ENCODE measurements at places on chromosomes 11 and 22. TPM values are rescaled to one million over a fixed set of nuclear protein-coding genes. Genes with fewer than 3 reads are reported as not detected.

The JAML gene
- 0.58 TPM for total RNA-seq

The TNNT3 gene
- total RNA-seq, result 2.5 TPM

The OR52D1 gene
- total RNA-seq, result not detected

The OR51B4 gene
- not detected for total RNA-seq

The PHETA2 gene
- total RNA-seq, result 21.0 TPM

The PIWIL4 gene
- 8.5 TPM for total RNA-seq

The AGBL2 gene
- total RNA-seq, result 1.2 TPM

The LRRC32 gene
- total RNA-seq, result 37.6 TPM

DNA sequence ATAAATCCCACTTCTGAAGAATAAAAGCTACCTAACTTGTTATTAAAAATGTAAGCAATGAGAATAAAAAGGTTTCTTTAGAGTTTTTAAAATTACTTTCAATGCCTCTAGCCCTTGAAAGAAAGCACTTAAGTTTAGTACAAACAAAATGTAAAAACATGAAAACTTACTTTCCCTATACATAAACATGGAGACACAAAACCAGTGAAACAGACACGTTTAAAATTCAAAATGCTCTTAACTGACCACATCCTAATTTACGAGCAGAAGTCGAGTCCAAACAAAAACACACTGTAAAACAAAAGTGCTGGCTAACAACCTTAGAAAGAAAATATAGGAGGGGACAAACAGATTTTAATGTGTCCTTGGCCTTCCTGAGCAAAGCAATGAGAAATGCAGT, 36.6 kb downstream of the TCF20 start:
- ATAC-seq, result no peak

GRCh38 chr11:114605370-114605769, 9.8 kb upstream of the NXPE4 start:
- ATAC-seq, result no peak

DNA sequence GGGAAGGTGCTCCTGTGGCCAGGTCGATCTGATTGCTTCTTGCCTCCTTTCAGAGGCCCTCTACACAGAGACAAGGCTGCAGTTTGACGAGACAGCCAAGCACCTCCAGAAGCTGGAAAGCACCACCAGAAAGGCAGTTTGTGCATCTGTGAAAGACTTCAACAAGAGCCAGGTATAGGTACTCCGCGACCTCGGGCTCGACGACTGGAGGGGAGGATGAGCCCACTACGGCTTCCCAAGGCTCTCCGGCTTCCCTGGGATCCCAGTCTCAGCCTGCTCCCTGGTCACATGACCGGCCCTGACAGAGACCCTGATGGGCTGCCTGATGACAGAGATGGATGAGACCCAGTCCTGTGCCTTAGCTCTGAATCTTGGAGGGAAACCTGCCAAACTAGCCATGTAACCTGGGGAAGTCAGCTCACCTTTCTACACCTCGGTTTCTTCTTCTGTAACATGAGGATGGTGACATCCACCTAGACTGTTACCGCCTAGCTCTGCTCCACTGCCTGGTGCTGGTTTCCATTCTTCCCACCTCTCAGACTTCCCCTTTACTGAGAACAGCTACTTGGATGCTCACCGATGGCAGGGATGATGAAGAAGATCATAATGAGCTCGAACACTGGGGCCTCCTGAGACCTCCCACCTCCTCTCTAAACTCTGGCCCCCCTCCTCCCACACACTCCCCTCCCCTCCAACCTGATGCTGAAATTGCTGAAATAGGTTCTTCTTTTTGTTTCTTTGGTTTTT, 8.9 kb downstream of the RIBC2 start:
- ATAC-seq, result no peak

- ATAC-seq, result no peak
Observed at GRCh38 chr11:134134167-134134566, 65.3 kb downstream of the JAM3 start.

DNA sequence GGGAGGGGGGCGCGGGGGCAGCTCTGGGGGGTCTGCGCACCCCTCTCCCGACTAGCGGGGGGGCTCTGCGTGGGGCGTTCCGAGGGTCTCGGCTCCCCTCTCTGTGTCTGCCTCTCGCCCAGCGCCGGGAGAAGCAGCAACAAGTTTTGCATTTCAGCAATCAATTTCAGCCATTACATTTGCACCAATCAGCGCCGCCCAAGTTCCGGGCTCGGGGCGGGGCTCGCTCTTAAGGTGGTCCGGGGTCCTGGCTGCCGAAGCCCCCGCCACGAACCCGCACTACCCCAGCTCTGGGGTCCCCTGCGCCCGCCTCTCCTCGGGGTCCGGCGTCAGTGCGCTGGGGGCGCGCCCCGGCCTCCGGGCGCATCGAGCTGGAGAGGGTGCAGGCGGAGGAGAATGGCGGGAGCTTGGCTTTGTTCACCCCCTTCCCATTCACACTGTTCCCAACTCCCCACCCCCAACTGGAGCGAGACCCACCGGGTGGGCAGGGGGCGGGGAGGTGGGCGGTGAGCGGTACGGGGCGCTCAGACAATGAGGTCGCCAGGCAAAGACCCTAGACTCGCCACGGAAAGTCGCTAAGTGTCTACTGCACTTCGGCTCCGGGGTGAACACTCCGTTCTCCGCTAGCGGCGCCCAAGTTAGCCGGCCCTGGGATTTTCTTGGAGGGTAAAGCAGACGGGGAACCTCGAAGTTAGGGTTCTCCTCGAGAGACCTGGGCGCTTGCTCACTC, at the start of gene MN1:
TSS of gene MN1 (minus strand) at position 141 of the 730 bp plus-strand sequence. CDS start 1,213 bp downstream, outside the sequence.
- ATAC-seq, result peak; percentile 13

- no peak for ATAC-seq
Observed at GRCh38 chr11:15342163-15342562, 227.4 kb downstream of the INSC start.

DNA sequence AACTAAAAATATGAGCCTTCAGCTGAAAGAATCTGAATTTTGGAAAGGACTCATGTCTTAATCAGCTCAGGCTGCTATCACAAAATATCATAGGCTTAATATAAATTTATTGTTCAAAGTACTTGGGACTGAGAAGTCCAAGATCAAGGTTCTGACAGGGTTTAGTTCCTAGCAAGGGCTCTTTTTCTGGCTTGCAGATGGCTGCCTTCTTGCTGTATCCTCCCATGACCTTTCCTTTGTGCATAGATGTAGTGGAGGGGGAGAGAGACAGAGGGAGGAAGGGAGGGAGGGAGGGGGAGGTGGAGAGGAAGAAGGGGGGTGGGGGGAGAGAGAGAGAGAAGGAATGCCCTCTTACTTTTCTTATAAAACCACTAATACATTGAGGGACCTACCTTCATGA, 306.8 kb upstream of the DDI1 start:
- ATAC-seq, result no peak

- ATAC-seq, result no peak
Observed at GRCh38 chr22:29032584-29032983, 29.0 kb downstream of the C22orf31 start.

DNA sequence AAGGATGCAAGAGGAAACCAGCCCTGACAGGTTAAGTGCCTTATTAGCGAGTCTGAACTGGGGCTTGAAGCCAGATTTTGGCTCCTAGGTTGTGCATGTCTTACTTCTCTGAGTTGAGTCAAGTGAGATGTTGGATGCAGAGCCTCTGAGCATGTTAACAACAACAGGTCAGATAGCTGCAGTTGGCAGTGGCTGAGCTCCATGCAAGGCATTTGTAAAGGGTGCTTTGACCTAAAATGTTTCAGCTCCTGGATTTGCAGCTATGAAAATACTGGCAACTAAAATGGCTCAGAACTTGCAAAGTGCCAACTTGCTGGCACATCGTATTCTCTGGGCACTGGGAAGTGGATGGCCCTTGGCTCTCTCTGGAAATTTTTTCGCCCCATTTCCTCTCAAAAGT, 16.4 kb upstream of the CSRP3 start:
- no peak for ATAC-seq

DNA sequence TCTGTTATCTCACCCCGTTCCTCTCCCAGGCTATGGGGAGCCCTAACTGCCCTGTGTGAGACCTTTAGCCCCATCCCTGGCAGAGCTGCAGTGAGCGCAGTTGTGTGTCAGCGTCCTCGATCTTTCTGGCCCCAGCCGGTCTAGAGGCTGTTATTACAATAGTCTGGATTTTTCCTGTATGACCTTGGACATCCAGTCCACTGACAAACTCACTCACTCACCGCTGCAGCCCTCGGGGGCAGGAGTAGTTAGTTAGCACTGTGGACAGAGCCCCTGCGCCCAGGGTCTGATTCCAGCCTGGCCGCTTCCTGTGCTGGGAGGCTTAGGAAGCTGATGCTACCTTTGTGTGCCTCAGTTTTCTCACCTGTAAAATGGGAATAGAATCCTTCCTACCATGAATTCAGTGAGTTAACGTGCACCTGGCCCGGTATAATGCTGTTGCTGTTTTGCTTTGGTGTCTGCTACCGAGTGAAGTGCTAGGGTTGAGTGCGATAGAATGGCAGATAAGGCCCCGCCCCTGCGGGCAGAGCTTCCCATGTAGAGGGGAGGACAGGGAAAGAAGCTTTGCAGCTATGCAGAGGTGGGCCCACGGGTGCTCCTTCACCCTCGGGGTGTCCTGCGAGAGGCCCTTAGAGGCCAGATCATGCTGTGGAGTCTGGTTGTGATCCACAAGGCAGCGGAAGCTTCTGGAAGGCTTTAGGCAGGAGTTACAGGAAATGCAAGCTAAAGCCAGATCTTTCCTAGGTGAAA, 3.0 kb downstream of the LRP5 start:
- peak; percentile 37 for ATAC-seq

GRCh38 chr11:118291477-118292135, 12.9 kb upstream of the CD3E start:
- no peak for ATAC-seq

- no peak for ATAC-seq
Observed at GRCh38 chr11:65206441-65206841, 24.7 kb downstream of the CAPN1 start.

- ATAC-seq, result no peak
Observed at GRCh38 chr11:69039501-69039900, 9.2 kb upstream of the TPCN2 start.

- ATAC-seq, result no peak
Observed at GRCh38 chr11:9269492-9270013, 4.4 kb upstream of the DENND5A start.

GRCh38 chr22:31080164-31080847, 812 bp upstream of the SMTN start:
- no peak for ATAC-seq

GRCh38 chr11:125797641-125798040, 9.7 kb downstream of the PATE3 start:
- ATAC-seq, result no peak

DNA sequence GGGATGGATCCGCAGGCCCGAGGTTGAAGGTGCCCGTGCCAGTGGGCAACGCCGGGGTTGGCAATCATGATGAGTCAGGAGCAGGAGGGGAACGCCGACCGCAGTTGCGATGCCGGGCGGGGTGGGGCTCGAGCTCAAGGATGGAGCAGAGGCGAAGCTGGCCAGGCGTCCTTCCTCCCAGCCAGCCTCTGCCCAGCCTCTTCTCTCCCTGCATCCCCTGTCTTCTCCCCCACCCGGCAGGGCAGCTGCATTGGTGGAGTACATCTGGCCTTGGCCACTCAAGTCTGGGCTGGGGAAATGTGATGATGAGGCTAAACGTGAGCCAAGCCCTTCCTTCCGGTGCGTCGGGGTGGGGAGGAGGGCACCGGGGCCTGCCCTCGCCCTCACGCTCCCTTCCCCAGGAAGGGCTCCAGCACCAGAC, 3.9 kb downstream of the IFITM10 start:
- ATAC-seq, result peak; percentile 49

DNA sequence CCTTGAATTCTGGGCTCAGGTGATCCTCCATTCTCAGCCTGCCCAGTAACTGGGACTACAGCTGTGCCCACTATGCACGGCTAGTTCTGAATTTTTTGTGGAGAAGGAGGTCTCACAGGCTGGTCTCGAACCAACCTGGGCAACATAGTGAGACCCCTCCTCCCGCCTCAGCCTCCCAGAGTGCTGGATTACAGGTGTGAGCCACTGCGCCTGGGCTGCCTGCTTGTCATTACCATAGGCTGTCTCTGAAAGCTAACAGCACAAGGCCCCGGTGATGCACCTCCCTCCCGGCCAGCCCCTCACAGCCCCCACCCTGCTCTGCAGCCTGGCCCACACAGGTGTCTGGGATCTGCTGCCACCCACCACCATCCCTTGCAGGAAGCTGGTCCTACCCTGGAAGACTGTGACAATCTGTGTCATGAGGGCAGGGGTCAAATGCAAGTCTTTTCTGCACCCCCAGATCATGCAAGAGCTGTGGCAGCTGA, 82.4 kb downstream of the DGCR2 start:
- ATAC-seq, result no peak

- ATAC-seq, result no peak
Observed at GRCh38 chr11:121451178-121451985, 732 bp upstream of the SORL1 start.

- ATAC-seq, result no peak
Observed at GRCh38 chr11:126530416-126530815, 174.9 kb downstream of the ST3GAL4 start.

DNA sequence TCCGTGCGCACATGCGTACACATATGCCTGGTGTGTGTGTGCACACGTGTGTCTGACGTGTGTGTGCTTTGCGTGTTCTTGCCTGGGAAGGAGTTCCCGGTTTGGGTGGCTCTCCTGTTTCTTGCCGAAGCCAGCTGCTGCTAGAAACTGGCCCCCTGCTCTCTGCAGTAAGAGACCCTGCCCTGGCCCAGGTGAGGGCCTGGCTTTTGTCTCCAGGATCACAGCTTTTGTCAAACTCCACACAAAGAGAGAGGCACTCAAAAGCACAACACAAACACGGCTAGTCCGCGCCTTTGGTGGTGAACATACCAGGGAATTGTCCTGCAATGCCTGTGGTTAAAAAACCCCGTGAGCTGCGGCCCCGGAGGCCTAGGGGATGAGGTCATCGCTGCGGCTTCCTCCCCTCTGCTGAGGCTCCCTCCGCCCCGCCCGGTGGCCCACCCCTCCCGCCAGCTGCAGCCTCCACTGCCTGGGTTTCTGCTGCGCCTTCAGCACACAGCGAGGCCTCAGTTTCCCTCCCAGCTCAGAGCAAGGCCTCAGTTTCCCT, 88.9 kb downstream of the KCNQ1 start:
- ATAC-seq, result peak; percentile 39

DNA sequence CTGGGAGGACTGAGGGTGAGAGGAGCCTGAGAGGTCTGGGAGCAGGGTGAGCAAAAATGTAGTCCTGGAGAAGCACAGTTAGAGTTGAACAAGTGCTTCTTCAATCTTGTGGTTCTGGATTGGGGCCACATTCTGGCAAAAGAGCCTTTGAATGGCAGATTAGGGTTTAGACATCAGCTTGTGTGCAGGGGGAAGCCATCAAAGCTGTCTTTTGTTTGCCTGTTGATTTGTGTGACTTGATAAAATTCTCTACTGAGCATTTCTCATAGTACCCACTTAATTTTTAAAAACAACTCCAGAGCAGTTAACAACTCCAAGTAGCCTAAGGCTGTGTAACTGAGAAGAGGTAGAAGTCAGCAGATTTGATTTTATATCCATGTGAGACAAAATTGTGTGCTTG, 166.2 kb downstream of the FAT3 start:
- ATAC-seq, result no peak

GRCh38 chr11:100847696-100848216, 160.7 kb downstream of the ARHGAP42 start:
- no peak for ATAC-seq

DNA sequence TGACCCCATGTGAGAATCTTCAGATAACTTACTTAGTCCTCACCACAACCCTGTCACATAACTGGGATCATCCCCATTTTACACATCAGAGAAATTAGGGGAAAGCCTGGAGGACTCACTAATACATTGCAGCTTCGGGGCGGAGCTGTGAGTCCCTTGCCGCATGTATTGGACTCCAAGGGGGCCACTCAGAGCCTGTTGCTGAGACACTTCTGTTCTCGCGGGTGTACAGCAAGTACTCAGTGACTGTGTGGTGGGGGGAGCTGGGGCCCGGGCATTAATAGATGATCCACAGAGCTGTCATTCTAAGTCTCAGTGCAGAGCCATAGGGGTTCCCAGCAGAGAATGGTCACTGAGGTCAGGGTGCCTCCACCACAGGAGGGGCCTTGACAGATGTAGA, 13.5 kb downstream of the OAF start:
- no peak for ATAC-seq

Measured in gastroesophageal sphincter (tissue), 4 donors.